ENCODE measurements at places on chromosomes 5 and 9. TPM values are rescaled to one million over a fixed set of nuclear protein-coding genes. Genes with fewer than 3 reads are reported as not detected.

DNA sequence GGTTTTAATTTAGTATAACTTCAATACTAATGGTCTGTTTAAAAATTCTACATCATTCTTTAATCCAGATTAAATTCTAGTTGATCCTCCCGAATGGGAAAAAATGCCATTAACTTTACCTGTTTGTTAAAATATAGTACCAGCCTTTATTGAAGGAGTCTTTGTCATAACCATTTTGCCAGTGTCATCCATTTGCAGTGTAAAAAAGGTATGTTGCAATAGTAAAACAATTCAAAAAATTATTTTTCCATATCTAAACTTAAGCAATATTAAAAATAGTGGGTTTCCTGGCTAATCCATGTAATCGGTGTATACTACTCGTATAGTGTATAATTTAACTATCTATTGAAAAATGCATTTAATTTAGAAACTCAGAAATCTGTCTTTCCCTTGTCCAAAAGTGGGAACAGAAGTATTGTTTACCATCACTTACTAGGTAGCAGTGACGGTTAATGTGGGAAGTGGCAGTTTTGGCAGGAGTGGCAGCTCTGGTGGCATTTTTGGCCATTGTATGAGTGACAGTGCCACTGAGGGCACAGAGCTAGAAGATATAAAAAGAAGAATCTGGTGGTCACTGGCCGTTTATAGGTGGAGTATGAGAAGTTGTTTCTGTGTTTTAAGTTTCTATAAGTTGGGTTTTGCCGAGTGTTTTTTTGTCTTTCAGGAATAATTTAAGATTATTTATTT is 1.9 kb downstream of the AP3S1 start:
- no peak for DNase-seq

DNA sequence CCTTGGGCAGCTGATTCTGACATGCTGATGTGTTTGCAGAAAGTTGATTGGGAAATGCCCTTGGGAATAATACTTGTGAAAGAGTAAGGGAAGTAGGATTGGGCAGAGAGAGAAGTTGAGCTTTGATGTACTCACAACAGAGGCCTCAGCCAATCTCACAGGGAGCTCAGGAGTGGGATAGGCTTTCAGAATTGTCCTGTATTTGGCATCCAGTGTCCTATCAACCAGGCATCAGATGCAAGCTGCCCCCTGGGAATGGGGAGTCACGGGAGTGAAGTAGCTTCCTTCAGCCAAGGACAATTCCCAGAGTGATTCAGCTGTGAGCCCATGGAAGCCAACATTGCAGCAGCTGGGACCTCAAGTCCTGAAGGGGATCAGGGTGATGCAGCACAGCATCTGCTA is 39.6 kb downstream of the DMAC1 start:
- DNase-seq: no peak

DNA sequence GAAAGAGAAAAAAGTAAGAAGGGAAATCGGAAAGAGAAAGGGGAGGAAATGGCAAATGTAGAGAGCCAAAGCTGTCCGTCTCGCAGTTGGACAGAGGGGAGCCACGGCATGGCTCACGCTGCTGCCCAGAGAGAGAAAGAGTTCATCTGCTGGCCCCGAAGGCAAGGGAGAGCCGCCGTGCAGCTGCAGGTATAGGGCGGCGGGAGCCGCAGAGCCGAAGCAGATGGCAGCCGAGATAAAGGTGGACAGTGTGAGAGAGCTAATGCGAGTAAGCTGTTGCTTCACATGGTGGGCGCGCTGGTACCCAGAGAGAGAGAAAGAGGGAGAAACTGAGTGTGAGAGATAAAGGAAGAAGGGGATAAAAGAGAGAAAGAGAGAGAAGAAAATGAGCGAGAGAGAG is 188.4 kb upstream of the PPP1R26 start:
- DNase-seq: no peak

DNA sequence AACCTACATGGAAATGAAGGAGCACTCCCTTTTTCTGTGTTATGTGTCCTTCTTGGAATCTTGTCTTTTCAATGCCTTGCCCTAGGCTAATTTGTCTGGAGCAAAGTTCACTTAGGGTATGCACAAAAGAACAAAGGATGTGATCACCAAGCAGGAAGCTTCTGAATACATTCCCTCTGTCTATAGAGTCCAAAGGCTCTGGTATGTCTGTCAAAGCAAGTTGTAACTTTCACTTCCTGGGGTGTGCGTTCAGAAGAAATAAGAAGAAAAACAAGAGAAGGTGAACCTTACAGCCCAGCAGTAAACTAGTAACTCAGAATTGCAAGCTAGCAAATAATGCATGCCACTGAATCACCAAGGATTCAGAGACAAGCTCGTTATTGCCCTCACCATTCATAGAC is 31.7 kb upstream of the CDH6 start:
- DNase-seq: no peak

Gene SH3TC2
- polyA plus RNA-seq: 1.3 TPM

DNA sequence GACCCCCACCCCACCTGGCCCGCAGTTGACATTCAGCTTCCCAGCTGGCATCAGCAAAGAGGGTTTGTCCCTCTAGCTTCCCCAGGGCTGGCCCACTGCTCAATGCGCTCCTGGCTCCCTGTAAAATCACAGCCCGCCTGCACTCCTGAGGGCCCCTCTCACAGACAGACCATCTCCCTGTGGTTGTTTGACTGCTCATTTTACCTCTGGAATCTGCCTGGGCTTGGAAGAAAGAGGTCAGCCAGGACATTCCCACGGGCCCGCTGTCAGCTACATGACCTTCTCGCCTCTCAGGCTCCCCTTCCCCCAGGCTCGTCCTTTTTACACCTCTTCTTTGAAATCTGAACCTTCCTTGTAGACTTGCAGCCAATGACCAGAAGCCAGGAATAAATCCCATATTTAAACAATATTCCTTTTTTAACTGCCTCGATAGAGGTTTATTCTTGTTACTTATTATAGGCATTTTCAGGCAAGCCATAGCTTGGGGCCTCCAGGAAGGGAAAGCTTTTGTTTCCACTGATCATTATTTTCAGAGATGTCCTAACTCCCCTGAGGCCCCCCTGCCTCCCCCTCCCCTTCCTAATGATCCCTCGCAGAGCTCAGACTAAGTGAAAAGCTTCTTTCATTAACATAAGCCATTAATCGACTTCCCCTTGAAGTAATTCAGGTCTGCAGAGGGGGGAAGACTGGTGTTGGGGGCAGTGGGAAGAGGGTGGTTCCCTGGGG is 76.3 kb upstream of the IQGAP2 start:
- DNase-seq: no peak
